Astrocyte of the spinal cord (primary cell): ENCODE measurements at places on chromosomes 16 and 17.

- DNase-seq = no peak
These were observed 206.1 kb downstream of the ABCC12 start for GRCh38 chr16:47949714-47950113.

- DNase-seq = peak; percentile 18
These were observed 12.8 kb upstream of the SLC38A8 start for GRCh38 chr16:84055366-84055765.

- no peak for DNase-seq
These were observed 3.6 kb downstream of the SCNN1G start for GRCh38 chr16:23186171-23186570.

DNA sequence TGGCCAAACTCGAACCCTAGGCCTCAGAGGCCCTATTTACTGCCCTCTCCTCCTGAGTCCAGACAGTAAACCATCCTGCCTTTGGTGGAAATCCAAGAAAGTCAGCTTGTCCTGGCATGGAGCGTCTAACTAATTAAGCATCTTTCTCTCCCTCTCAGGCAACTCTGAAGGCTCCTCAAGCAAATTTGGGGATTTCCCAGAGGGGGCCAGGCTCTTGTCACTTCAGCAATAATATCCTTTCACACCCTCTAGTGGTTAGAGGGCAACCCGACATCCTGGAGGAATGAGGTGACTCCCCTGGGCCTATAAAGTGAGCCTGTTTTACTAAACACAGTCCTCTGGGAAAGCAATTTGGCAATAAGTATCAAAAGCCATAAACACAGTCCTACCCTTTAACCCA lies 60.4 kb downstream of the NOG start:
- peak; percentile 31 for DNase-seq

- DNase-seq = no peak
These were observed 231.7 kb downstream of the HAPSTR1 start for GRCh38 chr16:9323170-9323569.

DNA sequence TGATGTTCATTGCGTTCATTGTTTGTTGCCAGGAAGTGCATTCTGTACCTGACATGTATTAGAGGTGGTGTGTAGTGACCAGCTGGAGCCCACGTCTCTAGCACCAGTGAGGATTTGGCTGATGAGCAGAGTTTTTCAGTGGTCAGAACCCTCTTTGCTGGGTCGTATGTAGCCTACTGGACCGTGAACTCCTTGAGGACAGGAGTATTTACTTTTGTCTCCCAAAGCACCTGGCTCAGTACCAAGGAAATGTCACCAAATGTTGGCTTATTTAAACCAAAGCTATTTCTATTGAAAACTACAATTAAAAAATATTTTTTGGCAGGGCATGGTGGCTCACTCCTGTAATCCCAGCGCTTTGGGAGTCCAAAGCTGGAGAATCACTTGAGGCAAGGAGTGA lies 262.7 kb downstream of the SNX29 start:
- no peak for DNase-seq

- DNase-seq = no peak
These were observed 472 bp upstream of the NME2 start for GRCh38 chr17:51165680-51166197.

DNA sequence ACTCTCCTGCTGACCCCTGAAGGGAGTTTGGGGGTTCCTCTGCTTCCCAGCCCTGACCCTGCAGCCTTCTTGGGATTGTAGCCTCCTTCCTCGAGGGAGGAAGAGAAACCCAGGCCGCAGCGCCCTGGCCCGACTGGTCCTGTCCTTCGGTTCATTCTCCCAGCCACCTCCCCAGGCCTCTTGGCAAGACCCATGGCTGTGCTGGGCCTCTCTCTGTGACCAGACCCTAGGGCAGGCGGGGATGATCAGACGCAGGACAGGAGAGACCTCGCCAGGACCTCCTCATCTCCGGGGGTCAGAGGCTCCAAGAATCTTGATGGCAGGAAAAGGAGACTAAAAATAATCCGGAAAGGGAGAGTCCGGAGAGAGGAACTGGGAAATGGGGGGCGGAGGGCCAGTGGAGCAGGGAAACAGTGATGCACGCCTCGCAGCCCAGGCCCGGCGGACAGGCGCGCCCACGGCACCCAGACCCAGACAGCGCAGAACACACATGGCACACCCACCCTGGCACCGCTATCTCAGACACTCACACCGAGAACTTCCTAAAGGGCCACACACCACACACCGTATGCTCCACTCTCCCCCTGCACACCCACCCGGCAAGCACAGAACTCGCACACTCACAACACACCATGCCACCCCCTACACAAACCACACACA lies 1.2 kb downstream of the ARHGEF15 start:
- DNase-seq = no peak

- no peak for DNase-seq
These were observed 31.0 kb downstream of the MYH10 start for GRCh38 chr17:8599351-8600011.

DNA sequence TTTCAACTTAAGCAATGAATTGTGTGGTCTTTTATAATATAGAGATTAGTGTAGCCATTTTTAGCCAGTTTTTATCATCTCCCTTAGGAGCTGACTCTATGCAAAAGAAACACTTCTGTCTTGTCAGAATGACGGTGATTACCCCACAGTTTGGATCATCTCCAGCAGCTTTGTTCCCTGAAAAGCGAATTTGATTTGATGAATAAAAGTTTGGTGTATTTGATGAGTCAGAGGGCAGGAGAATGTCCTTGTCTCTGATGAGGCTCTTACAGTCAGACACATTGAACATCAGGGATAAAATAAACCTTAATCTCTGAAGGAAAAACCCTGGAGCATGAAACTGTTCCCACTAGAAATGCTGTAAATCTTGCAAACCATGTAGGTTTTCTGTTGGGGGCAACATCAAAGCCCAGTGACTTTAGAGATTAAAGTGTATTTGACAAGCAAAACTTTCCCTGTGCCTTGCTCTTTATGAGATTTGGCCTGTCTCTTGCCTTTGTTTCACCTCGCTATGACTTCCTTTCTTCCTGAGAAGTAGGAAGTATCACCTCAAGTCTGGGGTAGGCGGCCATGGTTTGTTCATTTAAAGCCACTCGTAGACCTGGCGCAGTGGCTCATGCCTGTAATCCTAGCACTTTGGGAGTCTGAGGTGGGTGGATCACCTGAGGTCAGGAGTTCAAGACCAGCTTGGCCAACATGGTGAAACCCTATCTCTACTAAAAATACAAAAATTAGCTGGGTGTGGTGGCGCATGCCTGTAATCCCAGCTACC lies 209.3 kb downstream of the FTO start:
- DNase-seq = peak; percentile 89

DNA sequence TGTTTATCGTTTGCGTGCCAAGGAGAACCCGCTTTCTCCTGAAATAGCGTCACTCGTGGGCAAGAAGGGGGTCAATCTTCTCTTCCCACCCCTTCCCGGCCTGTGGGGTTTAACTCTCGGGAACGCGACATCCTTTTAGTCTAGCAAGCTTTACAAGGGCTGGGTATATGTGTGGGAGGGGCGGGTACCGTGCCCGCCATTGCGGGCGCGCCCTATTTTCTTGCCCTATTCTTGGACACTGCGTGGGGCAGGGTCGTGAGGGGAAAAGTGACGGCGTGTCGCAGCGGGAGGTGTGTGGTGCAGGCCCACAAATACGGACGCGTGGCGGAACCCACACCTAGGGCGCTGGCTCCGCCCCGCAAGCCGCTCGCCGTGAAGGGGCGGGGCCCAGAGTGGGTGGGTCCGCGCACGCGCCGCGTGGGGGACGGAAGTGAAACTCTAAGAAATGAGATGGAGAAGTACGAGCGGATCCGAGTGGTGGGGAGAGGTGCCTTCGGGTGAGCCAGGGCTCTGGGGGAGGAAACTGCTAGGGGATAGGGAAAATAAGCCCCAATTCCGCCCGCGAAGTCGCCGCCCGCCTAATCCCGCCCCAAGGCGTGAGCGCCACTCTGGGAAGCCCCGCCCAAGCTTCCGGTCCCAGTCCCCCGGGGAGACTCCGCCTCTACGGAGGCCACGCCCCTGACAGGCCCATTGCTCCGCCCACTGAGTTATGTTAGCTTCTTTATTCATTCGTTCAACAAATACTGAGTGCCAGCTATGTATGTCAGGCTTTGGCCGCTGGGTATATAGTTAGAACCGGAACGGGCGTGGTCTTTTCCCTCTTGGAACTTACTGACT lies at the start of gene NEK8:
Gene NEK8, plus strand, starts transcription at position 425 of the 837 bp plus-strand sequence. Its CDS starts 26 bp downstream, at position 451.
- peak; percentile 93 for DNase-seq

- DNase-seq = no peak
These were observed 34.3 kb downstream of the IL4R start for GRCh38 chr16:27347930-27348685.

DNA sequence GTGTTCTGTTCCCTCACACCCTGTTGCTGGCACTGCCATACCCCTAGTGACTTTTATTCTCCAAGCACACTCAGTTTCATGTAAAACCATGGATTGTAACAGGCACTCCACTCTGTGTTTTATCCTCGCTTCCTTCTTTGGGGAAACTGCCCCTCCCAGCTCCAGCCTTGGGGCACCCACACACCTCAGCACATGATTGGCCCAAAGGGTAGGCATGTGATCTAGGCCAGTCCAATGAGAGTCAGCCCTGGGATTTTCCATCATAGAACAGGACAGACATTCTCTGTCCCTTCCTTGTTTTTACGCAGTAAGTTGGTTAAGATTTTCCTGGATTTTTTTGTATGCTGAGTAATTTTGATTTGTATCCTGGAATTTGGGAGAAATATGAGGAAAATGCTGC lies 115.4 kb downstream of the C16orf95 start:
- no peak for DNase-seq

GRCh38 chr17:76747716-76748363 lies 9.9 kb downstream of the MFSD11 start:
- no peak for DNase-seq

DNA sequence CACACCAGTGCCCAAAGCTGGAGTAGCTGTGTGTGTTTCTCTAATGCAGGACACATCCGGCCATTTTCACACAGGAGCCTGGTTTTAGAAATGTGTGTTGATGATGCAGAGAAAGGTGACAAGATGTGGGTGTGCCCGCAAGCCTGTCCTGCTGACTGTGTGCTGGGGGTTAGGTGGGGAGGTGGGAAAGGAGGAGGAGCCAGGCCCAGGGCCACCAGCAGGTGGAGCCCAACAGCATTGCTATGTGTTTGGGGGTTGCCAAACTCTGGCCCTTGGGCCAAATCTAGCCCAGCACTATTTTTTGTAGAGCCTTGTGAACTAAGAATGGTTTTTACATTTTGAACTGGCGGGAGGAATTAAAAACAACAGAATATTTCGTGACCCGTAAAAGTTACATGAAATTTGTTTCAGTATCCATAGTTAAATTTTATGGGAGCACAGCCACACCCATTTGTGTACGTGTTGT lies 61.7 kb upstream of the LGALS9 start:
- no peak for DNase-seq

DNA sequence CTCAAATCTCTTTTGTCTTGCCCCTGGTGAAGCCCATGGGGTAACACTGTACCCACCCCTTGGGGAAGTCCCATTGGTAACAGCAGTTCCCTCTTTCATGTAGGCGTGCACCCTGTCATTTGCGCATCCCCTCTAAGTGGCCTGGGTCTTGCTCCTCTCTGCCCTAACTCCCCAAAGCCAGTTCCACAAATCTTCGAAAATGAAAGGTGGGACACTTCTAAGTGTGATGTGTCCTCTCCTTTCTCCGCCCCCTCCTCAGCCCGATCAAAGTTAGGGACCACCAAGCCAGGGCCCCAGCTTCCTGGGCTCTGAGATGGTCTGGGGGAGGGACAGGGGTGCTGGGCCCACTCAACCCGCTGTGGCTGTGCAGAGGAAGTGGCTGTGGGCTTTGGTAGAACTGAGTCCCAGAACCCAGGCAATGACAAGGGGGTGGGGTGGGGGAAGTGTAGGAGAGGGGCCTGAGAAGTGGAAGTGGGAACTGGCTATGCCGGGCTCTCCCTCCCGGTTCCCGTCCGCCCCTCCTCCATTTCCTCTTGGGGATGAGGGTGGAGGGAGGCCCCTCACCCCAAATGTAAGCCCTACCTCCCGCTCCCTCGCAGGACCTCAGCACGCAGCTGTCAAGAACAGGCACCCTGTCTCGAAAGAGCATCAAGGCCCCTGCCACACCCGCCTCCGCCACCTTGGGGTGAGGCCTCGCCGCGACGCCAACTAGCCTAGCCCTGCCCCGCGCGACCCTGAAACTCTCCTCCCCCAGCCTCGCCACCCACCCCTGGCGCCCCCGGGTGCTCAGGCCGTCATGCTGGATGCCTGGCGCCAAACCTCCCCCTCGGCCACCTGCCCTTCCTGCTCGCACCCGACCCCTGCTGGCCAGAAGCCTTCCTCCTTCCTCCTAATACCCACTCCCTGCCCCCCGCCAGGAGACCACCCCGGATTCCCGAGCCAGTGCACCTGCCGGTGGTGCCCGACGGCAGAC lies 8.7 kb downstream of the ABI3 start:
- no peak for DNase-seq

GRCh38 chr17:46878055-46878454 lies 26.7 kb downstream of the WNT9B start:
- no peak for DNase-seq

DNA sequence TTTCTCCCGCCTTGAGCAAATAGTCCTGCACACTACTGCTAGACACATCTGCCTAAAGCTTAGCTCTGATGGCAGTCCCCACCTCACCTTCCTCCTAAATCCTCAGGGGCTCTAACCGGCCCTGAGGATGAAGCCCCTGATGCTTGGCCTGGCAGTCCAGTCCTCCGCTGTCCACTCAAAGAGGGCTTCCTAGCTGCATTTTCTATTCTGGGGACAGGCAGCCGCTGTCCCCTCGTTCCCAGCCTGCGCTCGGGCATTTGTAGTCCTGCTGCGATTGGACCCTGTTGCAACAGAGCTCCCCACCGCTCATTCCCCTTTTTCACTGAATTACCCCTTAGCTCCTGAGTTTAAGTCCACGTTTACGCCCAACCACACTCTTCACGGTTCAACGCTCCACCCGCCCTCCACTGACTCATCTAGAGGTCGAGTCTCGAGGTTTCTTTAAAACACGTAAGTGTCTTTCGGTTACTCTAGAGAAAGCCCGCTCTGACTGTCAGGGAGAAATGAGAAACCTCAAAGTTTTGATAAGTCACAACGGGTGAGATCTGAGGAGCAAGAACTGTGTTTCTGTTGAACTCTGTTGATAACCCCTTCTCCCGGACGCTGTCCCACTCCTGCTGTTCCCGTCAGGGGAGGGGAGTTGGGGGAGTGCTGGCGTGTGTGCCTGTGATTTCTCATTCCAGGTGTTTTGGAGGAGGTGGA lies 4.5 kb downstream of the CCR7 start:
- peak; percentile 89 for DNase-seq

- peak; percentile 66 for DNase-seq
These were observed 11.6 kb downstream of the MYO1C start for GRCh38 chr17:1480747-1481465.

GRCh38 chr16:76370344-76370743 lies 93.1 kb downstream of the CNTNAP4 start:
- DNase-seq = no peak

- DNase-seq = no peak
These were observed 9.4 kb upstream of the SPATA2L start for GRCh38 chr16:89710709-89711564.

DNA sequence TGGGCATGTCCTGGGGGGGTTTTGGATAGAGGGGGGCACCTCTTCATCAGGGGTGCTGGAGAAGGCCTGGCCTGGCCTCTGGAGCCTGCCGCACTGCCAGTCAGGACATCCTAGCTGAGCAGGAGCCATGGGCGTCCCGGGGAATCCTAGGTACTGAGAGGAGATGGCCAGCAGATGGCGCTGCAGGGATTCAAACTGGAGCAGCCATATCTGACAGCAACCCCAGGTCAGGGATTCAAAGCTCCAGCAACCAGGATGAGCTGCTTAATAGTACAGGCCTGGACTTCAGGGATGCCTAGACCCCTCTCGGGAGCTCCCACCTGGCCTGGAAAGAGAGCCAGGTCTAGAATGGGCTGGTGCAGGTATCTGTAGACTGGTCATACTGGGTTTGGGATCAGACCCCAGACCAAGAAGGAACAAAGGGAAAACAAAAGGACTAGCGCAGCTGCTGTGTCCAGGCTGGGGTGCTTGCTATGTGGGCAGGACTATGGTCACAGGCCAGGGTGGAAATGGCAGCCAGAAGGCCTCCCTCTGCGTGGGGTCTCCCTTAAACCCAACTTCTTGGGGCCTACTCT lies 306.9 kb upstream of the RBFOX1 start:
- no peak for DNase-seq
